NCI-H1105 treated with DMSO at 0.1 percent for 48 hours (cell line): ENCODE measurements at places on chromosomes 12 and 14.
A peak's percentile ranks its signal among the peaks of the same experiment; 100 is the strongest.

DNA sequence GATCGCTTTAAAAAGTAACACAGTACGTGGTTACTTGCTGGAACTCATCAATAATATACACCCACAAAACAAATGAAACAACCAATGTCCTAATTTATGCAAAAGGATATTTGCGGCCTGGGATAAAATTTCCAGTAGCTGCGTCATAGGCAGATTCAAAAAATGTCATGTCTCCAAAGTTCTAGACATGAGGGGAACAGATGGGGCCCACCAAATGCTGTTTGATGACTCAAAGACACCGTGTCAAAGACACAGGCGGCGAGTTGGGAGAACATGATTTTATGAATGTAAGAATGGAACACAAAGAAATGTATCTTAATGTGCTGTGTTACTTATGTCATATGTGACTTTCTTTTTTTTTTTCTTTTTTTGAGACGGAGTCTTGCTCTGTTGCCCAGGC is 34.3 kb upstream of the NCOR2 start:
- no peak for DNase-seq

- DNase-seq = no peak
Observed at GRCh38 chr14:77620222-77620870, 3.9 kb upstream of the SPTLC2 start.

DNA sequence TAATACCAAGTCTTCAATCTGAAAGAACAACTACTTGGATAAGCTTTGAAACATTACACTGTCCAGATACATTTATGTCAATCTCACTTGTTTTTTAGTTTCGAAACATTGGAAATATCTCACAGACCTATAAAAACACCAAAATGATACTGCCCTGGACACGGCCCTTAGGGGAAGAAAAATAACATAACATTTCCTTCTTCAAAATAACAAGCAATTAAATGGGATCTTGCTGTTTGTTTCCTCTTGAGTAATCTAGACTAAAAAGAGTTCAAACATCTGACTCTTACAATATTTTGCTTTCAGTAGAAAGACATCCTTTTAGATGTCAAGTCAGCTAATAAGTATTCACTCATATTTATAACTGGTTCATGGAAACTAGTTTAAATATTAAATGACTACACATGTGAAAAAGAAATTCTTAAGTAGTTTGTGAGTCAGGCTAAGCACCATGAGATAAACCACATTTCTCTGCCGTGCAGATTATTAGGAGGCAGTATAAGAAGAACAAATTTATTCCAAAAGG is 87.5 kb downstream of the EPS8 start:
- DNase-seq = no peak

GRCh38 chr12:119512772-119513497 is 80.6 kb upstream of the TMEM233 start:
- no peak for DNase-seq

DNA sequence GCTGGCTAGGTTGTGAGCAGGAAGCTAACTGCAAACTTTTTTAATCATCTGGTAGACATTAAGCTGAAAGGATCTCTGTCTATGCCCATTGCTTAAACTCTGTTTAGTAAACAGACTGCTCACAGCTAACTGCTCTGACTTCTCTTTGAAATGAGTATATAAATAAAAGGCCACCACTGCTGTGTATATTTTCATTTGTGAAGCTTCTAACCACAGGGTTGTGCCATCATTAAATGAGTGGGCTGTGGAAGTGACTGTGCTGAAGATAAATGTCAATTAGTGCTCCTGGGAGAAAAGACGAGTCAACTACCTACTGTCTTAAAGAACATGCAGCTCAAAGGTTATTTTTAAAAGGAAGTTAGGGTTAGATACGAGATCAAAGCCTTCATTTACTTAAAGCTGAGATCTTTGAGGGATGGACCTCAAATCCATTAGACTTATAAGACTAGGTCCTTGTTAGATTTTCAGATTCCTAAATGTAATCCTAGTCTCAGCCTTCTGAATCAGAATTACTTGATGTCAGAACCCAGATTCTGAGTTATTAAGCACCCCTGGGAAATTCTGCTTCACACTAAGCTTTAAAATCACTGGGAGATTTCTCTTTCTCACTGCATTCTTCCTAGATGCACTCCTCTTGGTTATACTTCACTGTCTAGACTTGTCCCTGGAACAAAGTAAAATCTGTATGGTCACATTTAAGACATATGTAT is 213.1 kb upstream of the FLRT2 start:
- no peak for DNase-seq

DNA sequence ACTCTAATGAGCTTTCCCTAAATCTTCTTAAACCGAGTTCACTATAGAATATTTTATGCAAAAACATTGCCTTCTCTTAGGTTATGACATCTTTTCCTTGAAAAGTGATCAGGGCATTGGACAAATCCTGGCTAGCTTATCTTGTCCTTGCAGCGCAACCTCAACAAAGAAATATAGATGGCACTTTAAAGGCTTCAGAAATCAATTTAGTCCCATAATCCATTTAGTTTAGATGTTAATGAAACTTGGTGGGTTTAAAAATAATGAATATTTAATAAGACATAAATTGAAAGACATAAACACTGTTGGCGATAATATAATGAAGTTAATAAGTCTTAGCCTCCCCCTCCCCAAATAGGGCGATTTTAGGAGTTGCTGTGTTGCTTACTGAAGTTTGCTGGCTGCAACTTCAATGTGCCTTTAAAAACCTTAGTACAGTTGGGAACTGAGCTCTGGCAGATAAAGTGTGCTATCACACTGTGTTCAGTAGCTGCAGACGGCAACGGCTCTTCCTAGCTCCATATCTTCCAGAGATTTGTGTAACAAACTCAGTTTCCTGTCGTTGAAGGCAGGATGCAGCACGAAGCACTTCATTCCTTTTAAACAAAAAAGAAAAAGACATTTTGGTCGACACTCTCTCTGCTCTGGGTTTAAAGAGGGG is 19.5 kb downstream of the PLXNC1 start:
- no peak for DNase-seq

DNA sequence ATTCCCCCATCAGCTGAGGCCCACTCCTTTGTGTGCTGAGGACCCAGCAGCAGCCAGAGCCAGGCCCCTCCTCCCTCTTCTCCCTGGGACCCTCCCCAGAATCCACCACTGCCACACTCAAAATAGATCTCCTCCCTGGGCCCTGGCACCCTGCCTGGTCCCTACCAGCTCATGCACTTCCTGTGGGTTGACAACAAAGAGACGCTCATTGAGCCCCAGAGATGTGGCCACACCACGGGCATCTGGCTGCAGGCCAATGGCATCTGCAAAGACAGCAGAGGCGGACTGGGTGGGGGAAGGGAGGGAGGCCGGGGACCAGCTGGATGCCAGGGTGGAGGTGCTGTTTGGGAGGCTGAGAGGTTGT is 16.0 kb upstream of the ENDOU start:
- peak; percentile 88 for DNase-seq

- DNase-seq = no peak
Observed at GRCh38 chr12:38157274-38157932, 159.2 kb upstream of the ALG10B start.
